ENCODE measurements at places on chromosomes 3 and 15. TPM values are rescaled to one million over a fixed set of nuclear protein-coding genes. Genes with fewer than 3 reads are reported as not detected.

The PLAAT1 gene
- not detected for total RNA-seq

The WDR72 gene
- total RNA-seq, result 5.8 TPM

The FAM107A gene
- total RNA-seq, result not detected

DNA sequence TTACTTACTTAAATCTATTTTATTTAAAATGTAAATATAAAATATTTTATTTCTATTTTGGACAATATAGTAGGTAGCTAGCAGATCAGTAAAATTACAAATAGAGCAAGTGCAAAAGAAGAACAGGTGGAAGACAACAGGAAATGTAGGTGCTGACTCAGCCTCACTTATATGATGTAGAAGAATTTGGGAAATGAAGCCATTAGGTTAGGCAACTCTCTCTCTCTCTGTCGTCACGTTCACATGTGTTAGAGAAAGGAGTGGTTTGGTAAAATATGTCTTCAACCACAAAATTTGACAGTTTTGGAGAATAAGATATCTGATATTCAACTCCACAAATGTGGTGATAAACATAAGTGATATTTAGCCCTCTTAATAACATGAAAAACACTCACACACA, 532.5 kb upstream of the KCNMB2 start:
- H3K4me3 ChIP-seq, result no peak overlapping the region
- H3K27me3 ChIP-seq, result no peaks in the 10 kb centered on the region
- no peaks in the 10 kb centered on the region for H3K4me1 ChIP-seq

GRCh38 chr15:34776606-34777105, 18.7 kb downstream of the ACTC1 start:
- H3K27ac ChIP-seq, result no peak overlapping the region
- H3K4me3 ChIP-seq, result no peak overlapping the region
- peaks cover 33% of the 10 kb centered on the region for H3K27me3 ChIP-seq
- no peaks in the 10 kb centered on the region for H3K36me3 ChIP-seq
- no peak for DNase-seq

GRCh38 chr3:14373753-14374376, 28.5 kb upstream of the SLC6A6 start:
- no peak for DNase-seq
- no peak overlapping the region for H3K27ac ChIP-seq
- no peaks in the 10 kb centered on the region for H3K36me3 ChIP-seq

DNA sequence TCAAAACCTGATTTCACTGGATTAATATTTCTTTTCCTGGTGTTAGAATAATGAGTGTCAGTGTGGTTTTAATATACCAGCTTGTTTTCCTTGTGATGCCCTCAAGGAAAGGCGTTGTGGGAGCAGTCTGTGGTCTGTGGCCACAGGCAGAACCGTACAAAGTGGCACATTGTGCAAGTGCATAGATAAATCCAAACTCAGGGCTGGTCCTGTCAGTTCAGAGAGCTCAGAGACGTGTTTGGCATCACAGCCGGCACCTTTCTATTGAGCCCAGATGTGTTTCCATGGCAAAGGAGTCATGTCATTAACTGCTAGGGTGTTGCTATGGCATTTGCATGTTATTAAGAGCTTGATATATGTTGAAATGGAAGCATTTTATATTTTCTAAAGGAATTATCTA, 289.9 kb upstream of the RASGRP1 start:
- H3K4me1 ChIP-seq, result no peaks in the 10 kb centered on the region
- no peak overlapping the region for H3K27ac ChIP-seq
- no peaks in the 10 kb centered on the region for H3K36me3 ChIP-seq
- no peaks in the 10 kb centered on the region for H3K27me3 ChIP-seq
- no peak for DNase-seq
- H3K4me3 ChIP-seq, result no peak overlapping the region

- H3K36me3 ChIP-seq, result no peaks in the 10 kb centered on the region
- no peak overlapping the region for H3K27ac ChIP-seq
- DNase-seq, result no peak
- H3K27me3 ChIP-seq, result no peaks in the 10 kb centered on the region
These were observed 75.0 kb downstream of the PPCDC start for GRCh38 chr15:75098404-75098803.

Data from HCT116 (cell line).